ENCODE measurements at places on chromosomes 11 and 22.

- DNase-seq = no peak
Observed at GRCh38 chr11:126212089-126212660, 593 bp downstream of the FAM118B start.

GRCh38 chr11:88318017-88318416, 19.5 kb downstream of the CTSC start:
- no peak for DNase-seq

DNA sequence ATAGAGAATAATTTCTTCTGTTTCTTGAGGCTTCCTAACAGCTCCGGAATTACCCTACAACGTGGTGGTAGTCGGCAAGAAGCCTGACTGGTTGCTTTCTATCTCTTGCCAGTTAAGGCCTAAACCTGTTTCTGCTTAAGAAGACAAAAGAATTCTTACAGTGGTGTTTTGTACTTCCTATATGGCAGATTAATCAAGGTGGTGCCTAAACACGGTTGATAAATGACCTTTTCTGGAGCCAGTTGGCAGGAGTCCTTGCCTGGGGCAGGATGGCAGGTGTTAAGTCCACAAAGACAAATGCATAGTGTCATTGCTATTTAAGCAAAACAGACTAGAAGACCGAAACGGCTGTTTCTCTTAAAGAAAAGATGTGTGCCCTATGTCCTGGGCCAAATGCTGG, 9.9 kb downstream of the GVQW3 start:
- no peak for DNase-seq

- no peak for DNase-seq
Observed at GRCh38 chr11:94675239-94675638, 92.9 kb upstream of the AMOTL1 start.

DNA sequence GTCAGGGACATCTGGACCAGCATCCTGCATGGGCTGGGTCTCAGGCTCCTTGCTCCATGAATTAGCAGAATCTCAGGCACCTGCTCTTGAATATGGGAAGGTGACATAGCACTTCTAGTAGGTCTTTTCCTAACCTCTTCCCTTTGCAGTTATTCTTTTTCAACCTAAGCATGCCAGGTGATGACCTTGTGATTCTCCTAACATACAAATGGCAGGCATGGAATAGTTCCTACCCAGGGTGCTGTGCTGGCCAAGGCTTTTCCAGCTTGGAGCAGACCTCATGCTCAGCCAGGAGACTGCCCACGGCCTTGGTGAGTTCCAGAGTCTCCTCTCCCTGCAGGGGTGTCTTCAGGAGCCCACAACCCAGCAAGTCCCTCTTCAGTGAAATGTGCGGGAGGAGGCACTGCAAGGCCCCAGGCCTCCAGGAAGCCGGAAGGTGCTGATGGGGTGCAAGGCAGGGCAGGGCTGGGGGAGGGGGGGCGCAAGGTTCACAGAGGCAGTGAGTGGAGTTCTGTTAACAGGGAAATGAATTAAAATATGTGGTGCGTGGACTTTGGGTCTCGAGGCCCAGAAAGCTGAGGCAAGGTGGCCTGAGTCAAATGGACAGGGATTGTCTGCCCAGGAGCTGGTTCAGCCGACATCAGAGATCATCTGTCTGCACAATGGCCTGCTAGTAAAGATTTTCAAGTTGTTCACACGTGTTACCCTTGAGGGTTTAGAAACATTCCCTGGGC, 75.9 kb upstream of the SEPTIN5 start:
- no peak for DNase-seq

Data from Karpas-422 (cell line).